ENCODE measurements at places on chromosomes 6 and 20.

- DNase-seq = no peak
These were observed 49.7 kb downstream of the TRAF3IP2 start for GRCh38 chr6:111556004-111556403.

- DNase-seq = no peak
These were observed 106.5 kb upstream of the NT5E start for GRCh38 chr6:85343428-85343827.

GRCh38 chr6:14083262-14083661 is 34.3 kb upstream of the CD83 start:
- DNase-seq = no peak

GRCh38 chr6:124200661-124201060 is 397.0 kb downstream of the NKAIN2 start:
- DNase-seq = no peak

GRCh38 chr6:155265843-155266535 is 2.2 kb downstream of the CLDN20 start:
- DNase-seq = no peak

- DNase-seq = no peak
These were observed 19.6 kb upstream of the SERPINB1 start for GRCh38 chr6:2861060-2861821.

DNA sequence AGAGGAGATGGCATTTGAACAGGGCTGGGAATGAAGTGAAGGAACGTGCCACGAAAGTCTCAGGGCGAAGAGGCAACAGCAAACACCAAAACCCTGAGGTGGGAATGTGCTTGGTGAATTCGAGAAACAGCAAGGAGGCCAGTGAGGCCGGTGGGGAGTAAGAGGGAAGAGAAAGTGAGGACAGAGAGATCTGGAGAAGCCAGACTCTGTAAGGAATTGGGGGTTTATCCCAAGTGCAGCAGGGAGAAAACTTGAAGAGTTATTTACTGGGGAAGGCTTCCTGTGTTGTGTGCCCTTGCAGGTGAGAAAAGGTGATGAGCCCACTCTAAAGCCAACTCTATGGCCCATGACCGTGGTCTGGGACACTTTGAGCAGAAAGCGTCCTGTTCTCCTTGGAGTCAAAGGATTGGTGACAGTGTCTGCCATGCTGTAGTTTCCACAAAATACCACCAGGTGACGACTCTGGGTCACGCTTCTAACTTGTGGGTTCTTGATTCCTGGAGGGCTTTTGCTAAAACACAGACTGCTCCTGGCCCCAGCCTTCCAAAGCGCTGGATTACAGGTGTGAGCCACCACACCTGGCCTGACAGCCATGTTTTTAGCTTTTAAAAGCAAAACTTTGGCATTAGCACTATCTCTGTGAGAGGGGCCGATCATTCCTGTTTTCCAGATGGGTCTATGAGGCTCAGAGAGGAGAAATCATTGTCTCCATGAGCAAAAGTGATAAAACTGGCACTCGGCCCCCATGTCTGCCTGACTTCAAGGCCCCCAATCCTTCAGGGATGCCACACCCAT is 18.0 kb upstream of the CSNK2A1 start:
- DNase-seq = peak; percentile 12

GRCh38 chr6:105094133-105094640 is 85.6 kb downstream of the POPDC3 start:
- DNase-seq = no peak

GRCh38 chr6:41519305-41519744 is 26.9 kb upstream of the FOXP4 start:
- no peak for DNase-seq

All from activated CD4-positive, CD25-positive, alpha-beta regulatory T cell (primary cell).